ENCODE measurements at places on chromosomes 2 and 18.
A peak's percentile ranks its signal among the peaks of the same experiment; 100 is the strongest.

- peak; percentile 49 for DNase-seq
These were observed 130.2 kb downstream of the ARHGAP15 start for GRCh38 chr2:143259368-143259958.

DNA sequence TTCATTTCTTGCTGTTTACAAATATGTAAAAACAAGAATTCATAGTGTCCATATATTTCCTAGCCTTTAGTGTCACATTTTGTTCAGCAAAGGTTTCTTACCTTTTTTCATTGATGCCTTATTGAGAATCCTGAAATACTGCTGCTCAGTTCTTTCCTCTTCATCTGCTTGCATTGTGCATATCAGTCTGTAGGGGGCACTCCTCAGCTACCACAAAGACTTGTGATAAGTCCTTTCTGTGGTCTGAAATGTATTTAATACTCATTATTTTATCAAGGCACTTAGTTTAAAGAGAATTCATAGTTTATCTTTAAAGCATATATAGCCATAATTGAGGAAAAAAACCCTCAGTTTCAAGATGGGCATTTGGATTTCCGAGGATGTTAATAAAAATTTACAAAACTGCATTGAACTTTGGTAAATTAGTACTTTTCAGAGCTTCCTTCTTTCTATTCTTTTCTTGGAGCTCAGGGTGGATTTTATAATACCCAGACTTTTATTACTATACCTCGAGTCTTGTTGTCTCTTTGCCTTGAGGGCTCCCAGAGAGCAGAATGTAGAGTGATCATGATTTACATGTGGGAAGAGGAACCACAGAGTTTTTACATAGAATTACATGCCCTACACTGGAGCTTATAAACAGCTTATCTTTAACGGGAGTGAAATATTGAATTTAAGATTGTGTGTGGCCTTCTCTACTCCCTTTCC lies 570.1 kb downstream of the PLCL1 start:
- no peak for DNase-seq

- DNase-seq: no peak
These were observed 87.4 kb upstream of the AGAP1 start for GRCh38 chr2:235406430-235406829.

- no peak for DNase-seq
These were observed 14.8 kb upstream of the GLI2 start for GRCh38 chr2:120720746-120721375.

GRCh38 chr2:152566728-152567069 lies 150.6 kb downstream of the PRPF40A start:
- no peak for DNase-seq

GRCh38 chr2:183530333-183530901 lies 406.2 kb downstream of the NUP35 start:
- no peak for DNase-seq

- no peak for DNase-seq
These were observed 293 bp upstream of the D2HGDH start for GRCh38 chr2:241734208-241734466.

- DNase-seq: no peak
These were observed 66.5 kb upstream of the ACKR3 start for GRCh38 chr2:236503100-236503499.

- DNase-seq: no peak
These were observed 16.7 kb downstream of the ANKRD12 start for GRCh38 chr18:9153256-9153655.

DNA sequence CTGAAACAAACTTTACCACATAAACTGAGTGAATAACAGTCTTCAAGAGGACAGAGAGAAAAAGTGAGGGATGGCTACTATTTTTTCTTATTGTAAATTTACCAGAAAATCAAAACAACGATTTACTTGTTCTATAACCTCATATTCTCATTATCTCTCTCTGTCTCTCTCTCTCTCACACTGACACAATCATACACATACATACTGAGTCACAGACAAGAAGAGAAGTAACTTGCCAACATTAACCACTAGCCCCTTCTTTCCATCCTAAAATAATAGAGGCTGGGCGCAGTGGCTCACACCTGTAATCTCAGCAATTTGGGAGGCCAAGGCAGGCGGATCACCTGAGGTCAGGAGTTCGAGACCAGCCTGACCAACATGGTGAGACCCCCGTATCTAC lies 18.2 kb downstream of the SATB2 start:
- DNase-seq: no peak

- no peak for DNase-seq
These were observed 24.6 kb upstream of the SPOPL start for GRCh38 chr2:138476940-138477339.

GRCh38 chr2:213016166-213016983 lies 135.0 kb downstream of the IKZF2 start:
- DNase-seq: no peak

- no peak for DNase-seq
These were observed 124.1 kb upstream of the SLC38A11 start for GRCh38 chr2:165079432-165079831.

DNA sequence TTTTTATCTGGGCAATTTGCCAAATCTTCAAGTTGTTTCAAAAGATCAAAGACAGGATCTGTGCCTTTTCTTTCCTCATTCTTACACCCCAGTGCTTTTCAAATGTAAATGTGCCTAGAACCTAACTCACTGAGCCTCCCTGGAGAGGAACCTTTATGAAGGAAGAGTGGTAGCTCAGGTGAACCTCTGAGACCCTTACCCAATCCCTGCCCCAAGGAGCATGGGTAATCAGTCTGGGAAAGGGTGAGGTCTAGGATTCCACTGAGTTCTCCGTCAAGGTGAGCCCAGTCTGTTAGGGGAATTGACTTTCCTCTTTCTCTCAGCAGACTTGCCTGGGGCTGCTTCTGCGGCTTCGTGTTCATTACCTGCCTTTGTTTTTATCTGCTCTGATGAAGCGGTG lies 88.1 kb upstream of the MAP4K4 start:
- no peak for DNase-seq

DNA sequence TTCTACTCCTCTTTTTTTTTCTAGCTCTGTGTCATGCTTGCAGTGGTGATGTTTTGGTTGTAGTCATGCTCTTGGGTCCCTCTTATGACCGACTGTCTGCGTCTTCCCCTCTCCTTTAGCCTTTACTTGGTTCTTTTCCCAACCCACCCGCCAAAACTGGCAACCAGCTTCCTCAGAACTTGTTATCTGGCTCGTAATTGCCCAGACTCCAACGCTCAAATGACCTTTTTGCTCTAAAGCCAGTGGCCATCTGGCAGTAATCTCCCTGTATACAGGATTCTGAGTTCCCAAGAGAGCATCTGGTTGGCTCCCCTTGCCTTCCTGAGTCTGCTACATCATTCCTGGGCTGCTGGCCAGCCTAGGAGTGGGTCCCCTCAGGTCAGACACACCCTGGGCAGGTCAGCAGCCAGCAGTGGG lies 147.2 kb downstream of the MGAT5 start:
- no peak for DNase-seq

- DNase-seq: no peak
These were observed 906.0 kb upstream of the CHAC2 start for GRCh38 chr2:52861596-52861995.

DNA sequence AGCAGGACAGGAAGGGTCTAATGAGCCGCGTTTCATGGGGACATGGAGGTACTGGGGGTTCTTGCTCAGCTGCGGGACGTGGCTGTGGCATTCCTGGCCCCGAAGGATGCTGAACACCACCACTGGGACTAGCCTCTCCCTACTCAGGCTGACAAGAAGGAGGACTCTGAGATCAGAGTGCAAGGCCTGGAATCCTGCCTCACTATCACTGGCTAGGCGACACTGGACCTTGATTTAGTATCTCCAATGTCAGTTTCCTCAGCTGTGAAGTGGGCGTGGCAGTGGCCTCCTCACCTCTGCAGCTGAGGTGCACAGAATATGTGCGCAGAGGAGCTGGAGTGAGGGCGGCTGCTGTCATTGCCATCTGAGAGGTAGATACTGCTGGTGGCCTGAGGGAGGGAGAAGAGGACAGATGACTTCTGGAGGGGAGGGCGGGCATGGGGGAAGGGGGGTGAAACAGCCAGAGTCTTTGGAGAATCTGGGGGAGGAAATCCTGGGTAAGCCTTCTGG lies 157.8 kb upstream of the CAPN13 start:
- no peak for DNase-seq

DNA sequence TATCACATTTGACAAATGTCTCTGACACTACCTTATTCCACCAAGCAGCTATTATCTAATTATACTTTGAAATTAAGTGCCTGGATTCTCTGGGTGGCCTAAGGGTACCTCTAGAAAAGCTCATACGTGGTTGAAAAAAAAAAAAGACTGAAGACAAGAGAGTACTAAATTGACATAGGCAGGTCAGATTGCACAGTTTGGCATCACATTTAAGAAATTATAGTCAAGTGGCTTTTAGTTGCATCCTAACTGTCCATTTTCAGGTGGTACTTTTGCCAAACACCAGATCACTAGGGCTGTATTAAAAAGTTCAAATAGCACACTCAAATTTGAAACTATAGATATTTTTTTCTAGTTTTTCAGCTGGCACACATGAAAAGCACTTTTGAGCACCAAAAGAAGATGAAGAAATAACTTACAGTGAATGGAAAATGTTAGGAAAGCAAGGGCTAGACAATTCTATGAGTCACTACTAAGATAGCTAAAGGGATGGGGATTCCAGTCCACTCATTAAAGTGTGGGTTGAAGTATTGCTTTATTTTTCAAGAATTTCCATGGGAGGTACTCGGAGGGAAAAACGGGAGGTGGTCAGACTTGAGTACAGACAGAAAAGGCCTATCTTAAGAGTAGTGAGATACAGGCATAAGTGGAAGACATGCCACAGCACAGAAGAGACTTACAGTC lies 106.5 kb upstream of the COL5A2 start:
- DNase-seq: no peak

GRCh38 chr18:32427084-32427900 lies 43.4 kb downstream of the GAREM1 start:
- DNase-seq: no peak

DNA sequence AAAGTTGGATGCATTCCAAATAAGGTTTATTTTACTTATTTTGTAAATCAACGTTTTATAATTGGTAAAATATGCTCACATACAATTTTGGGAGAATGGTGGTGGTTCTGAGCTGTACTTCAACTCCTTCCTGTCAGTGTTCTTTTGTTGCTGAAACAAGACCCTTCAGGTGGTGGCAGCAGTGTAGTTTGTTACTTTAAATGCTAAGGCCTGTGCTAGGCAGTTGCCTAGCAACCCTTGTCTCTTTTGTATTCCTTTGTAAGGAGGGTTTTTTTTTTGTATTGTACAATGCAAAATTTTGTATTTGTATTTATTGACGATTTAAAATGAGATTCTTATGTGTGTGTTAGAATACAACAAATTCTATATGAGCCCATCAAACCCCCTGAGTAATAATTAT lies 166.0 kb upstream of the FAM98A start:
- no peak for DNase-seq

DNA sequence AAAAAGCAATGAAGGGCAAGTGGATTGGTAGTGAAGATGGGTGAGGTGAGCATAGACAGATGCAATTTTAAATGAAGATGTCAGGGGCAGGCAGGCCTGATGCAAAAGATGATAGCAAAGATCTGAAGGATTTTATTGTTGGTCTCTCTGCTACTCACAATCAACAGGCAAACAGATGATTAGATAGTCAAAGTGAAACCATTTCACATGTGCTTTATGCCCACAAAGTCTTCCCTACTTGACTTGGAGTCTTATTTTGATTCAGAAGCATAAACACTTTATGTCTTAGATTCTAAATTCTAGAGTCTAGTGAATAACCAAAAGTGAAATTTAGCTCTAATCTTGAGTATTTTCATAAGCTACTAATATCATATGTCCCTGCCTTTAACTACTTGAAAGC lies 153.8 kb upstream of the HNRNPA3 start:
- no peak for DNase-seq

- DNase-seq: no peak
These were observed 18.6 kb upstream of the ZC3H15 start for GRCh38 chr2:186467421-186467820.

GRCh38 chr2:14322306-14322705 lies 310.2 kb upstream of the LRATD1 start:
- no peak for DNase-seq

DNA sequence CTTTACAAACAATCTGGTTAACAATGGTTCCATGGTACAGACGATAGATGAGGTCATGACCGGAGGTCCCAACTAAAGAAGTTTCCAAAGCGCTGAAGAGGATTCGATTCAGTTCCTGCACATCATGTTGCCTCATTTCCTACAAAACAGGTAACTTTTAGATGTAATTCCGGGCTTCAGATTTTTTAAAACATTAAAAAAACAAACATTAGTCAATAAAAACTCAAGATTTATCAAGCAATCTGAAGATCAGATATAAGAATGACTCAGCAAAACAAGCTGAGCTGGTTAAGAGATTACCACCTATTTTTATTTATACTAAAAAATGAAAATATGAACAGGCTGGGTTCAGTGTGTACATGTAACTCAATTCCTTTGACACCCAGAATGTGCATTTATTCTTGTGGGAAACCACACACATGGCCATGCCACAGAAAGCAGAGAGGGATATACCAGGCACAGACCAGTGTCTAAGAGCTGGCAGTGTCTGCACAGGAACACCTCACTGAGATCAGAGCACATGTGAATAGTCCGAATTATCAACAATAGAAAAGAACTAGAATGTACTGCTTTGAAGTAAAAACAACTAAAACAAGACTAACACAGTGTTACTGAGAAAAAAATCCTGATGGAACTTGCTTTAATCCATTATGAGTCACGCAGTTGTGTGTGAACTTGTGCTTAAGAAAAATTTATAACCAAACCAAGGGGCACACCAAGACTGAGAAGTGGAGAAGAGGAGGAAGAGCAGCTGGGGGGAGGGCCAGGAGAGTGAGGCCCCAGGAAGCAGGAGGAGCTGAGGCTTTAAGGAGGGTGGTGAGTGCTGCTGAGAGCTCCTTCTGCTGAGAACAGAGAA lies 9.5 kb downstream of the USP40 start:
- DNase-seq: no peak

DNA sequence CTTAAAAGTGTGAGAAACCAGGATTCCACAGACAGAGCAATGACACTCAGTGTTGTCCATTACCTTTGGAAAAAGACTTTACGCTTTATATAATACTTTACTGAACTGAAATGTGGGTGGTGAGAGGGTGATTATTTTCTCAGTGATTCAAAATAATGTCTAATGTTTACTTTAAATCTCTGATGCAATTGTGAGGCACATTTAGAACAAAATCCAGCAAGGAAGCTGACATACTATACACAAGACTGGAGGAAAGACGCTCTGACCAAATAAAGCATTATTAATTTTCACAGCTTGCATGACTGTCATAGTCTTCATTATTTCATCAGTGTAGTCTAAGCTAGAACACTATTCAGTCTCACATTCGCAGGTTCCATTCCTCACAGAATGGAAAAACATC lies 34.1 kb upstream of the STAT1 start:
- DNase-seq: no peak
